T-helper 1 cell (primary cell): ENCODE measurements at places on chromosomes 3 and 15.

DNA sequence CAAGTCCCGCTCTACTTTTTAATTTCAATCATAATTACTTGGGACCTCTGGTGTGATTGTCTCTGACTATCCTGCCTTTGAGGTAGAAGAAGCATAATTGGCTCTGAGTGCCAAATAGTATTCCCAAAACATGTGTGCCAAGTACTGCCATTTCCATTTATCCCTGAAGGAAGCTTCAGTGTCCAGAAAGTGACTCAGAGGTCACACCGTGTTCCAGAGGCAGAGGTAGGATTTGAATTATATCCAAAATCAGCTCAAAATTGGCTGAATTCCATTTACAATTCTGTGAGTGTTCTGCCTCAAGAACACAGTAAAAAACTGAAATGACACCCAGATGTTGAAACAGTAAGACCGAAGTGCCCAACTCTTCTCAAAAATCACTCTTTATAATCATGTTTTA is 255.3 kb downstream of the RSL24D1 start:
- DNase-seq: no peak

- no peak for DNase-seq
These were observed 27.5 kb downstream of the TRIM69 start for GRCh38 chr15:44763848-44764247.

GRCh38 chr3:44016818-44017217 is 224.9 kb upstream of the TOPAZ1 start:
- no peak for DNase-seq

DNA sequence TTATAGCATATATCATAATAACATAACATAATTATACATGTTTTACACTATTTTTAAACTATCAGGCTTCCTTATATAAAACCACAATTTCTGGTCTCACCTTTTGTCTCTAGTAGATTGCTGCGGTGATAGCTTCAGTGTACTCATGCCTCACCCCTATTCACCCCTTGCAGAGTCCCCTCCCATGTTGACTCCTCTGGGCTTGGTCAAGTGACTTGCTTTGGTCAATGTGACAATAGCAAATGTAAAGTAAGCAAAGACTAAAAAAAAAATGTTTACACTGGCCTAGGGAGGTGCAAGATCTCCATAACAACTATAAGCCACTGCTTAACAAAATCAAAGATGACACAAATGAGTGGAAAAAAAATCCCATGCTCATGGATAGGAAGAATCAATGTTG is 537.5 kb downstream of the ROBO1 start:
- no peak for DNase-seq

GRCh38 chr3:104632521-104632920 is 734.2 kb upstream of the ALCAM start:
- no peak for DNase-seq

GRCh38 chr15:100229181-100230163 is 112.3 kb downstream of the ADAMTS17 start:
- DNase-seq: no peak

- no peak for DNase-seq
These were observed 66.8 kb upstream of the BCHE start for GRCh38 chr3:165903885-165904630.

DNA sequence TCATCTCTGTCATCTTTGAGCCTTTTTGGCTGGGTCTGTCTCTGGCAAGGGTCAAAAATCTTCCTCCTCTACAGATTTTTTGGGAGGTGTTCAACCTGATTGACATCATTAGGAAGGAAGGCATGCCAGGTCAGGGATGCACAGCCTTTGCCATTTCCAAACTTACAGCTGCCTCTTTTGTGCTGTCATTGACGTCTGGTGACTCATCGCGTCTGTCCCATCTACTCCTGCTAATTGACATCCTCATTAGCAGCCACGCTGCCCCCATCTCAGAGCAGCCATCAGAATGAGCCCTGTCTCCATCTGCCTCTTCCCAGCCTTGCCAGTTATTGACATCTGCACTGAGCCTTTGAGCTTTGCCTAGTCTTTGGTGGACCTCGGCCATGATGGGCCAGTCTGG is 53.0 kb downstream of the PDIA5 start:
- no peak for DNase-seq

DNA sequence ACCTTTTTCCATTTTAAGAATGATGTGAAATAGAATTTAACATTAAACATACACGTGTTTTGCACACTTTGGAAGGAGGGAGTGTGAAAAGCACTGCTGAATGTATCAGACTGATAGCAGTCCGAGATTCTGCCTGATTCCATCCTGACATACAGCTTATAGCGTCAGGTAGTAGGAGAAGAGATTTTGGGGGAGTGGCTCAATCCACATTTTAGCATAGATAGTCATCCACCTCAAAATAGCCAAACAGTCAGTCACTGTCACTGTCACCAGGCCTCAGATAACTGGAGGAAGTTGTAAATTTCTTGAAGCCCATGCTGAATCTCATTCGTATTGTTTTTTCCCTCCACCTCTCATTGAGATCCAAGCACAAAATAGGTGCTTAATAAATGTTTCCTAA is 35.4 kb upstream of the ARHGEF26 start:
- no peak for DNase-seq

GRCh38 chr3:141044695-141045641 is 6.2 kb upstream of the SPSB4 start:
- no peak for DNase-seq

GRCh38 chr15:78070049-78070700 is 7.3 kb downstream of the TBC1D2B start:
- DNase-seq: no peak

DNA sequence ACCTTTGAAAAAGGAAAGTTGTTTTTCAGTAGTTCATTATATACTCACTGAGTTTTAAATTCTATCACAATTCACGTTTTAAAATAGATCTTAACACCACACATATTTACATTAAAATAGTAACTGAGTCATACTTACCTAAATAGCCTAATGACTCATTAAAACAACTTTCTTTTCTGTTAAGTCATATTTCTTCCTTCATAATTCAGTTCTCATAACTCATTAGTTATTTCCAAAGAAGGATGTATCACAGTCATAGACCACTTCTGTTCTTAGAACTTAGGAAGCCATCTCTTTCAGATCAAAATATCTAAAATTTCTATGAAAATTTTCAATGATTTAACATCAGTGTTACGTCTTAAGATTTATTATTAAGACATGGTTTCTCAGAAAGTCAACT is 885.9 kb downstream of the FHIT start:
- peak; percentile 18 for DNase-seq

- no peak for DNase-seq
These were observed 30.0 kb upstream of the PHLDB2 start for GRCh38 chr3:111829023-111829422.

DNA sequence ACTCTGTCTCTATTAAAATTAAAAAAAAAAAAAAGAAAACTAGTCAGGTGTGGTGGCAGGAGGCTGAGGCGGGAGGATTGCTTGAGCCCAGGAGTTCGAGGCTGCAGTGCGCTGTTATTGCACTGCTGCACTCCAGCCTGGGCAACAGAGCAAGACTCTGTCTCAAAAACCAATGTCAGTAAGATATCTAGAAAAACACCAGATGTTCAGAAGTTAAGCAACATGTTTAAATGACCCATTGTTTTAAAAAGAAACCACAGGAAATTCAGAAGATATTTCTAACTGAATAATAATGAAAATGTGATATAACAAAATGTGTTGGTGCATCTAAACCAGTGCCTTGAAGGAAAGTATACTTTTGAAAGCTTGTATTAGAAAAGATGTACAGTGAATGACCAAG is 203.4 kb upstream of the CGNL1 start:
- no peak for DNase-seq

GRCh38 chr15:75161917-75162414 is 39.7 kb upstream of the C15orf39 start:
- DNase-seq: no peak

DNA sequence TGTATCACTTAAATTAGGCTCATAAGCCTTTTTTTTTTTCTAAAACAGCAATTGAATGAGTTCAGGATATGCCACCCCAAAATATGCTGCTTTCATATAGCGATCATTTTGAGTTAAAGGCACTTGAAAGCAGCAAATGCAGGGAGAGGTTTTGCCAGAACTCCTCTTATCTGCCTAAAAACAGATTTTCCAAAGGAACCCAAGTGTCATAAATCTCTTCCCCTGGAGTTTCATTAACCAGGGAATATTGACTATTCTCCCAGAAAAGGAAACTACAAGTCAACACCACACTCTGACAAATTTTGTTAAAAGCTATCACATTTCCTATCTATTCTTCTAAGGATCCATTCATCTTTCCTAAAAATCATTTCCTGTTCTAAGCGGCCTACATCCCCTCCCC is 11.3 kb downstream of the DNAAF4 start:
- no peak for DNase-seq

GRCh38 chr3:9373465-9373864 is 10.6 kb downstream of the THUMPD3 start:
- no peak for DNase-seq

DNA sequence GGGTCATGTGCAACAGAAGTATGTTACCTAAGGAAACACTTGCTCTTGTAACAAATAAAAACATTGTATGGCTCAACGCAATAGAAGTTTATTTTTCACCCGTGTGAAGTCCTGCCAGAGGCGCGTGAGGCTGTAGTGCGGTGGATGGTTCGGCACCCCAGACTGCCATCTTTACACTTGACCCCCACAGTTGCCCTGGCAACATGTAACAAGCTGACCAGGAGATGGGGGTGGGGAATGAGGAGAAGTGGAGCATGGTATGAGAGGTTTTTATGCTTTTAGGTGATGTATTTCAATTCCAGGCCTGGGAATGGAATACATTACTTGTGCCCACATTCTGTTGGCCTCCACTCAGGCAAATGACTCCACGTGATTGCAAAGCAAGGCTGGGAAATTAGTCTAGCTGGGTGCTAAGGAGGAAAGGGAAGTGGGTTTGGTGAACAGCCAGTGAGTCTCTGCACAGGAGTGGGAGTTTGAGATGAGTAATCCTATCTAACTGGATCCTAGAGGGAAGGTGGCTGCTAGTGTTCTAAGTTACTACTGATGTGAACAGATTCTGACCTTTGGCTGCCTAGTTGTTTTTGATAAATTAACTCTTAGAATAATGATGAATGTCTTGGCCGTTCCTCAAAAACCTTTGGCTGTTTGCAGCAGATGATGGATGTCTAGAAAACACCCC is 33.8 kb upstream of the GREM1 start:
- DNase-seq: no peak

DNA sequence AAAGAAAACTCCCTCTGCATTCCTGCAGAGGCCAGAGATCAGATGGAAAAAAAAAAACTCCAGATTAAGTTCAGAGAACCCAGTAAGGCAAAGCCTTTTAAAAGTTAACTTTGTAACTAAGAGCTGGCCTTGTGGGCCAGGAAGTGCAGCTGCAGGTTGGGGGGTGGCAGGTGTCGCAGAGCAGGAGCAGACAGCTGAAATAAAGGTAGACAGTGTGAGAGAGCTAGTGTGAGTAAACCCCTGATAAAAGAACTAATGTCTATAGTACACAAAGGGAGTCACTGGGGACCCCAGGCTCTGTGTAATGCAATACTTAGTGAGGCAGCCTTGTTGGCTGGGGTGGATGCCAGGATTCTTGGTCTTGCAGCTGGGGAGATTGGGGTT is 42.1 kb downstream of the PPCDC start:
- DNase-seq: no peak

DNA sequence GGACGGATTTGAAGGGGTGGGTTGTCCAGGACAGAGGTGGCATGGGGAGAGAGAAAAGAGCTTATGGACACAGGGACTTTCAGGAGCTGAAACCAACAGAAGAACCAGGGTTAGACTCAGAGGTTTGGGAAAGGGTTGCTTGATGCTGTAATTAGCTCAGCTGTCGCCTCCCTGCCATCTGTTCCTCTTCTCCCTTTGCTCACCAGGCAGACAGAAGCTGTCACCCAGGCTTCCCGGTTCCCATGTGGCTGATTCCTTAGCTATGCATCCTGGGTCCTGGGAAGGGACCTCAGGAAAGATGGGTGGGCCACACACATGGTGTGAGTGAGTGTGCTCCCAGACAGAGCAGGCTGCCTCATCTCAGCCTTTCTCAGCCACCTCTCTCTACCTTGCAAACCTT is 14.1 kb downstream of the PTPN23 start:
- DNase-seq: no peak

DNA sequence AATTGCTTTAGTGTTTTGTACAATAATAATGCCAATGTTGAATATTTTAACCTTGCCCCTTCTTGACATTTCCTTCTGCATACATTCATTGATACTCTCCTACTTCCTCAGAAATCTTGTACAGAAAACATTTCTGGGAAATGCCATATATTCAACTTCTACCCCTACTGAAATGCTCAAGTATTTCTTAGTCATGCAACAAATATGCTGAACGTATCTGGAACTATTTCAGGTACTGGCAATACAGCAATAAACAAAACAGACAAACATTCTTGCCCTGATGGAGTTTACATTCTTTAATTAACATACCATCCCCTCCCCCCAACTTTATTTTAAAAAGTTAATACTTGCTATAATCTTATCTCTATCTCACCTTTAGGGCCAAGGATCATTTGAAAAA is 147.2 kb downstream of the STAG1 start:
- DNase-seq: no peak

DNA sequence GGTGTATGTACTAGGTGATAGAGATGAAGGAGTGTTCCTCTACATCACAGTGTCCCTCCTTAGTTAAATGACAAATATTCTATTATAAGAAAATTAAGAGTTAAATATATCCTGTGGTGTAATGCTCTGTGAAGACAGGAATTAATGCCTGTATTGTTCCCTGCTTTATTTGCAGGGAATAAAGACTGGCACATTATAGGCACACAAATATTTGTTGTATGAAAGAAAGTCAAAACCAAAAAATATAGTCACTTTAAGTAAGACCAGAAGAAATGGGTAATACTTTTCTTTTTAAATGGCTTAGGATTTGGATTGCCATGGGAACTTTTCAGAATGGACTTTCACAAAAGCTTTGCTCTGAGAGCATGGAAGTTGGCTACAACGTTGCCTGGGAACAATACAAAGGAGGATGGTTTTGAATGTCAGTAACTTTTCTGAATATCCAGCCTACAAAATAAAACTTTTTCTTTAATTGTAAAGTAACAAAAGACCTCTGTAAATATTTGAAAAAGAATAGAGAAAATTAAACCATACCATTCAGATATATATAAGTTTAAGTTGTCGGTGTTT is 158.0 kb upstream of the P2RY1 start:
- no peak for DNase-seq

GRCh38 chr3:156143136-156143535 is 22.8 kb downstream of the KCNAB1 start:
- DNase-seq: no peak

- peak; percentile 23 for DNase-seq
These were observed 138.8 kb downstream of the BBX start for GRCh38 chr3:107661447-107662123.

DNA sequence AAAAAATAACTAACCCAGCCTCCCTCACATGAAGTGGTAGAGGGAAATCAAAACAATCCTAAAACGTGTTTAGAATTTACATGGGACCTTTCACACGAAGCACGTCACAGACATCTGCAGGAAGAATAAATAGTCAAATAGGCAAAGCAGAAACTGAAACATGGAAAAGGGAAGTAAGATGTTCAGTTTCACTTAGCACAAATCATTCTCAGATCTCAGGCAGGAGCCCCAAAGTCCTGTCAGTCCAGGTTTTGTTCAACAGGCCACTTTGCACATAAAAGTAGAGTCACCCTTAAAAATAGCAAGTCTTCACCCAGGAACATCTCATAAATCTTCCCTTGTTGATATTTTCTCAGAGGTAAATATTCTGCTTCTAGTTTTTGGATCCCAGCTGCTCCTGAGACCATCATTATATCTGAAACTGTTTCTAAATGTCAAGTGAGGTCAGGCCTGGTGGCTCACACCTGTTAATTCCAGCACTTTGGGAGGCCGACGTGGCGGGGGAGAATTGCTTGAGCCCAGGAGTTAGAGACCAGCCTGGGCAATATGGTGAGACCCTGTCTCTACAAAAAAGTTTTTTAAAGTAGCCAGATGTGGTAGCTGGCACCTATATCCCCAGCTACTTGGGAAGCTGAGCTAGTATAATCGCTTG is 1.9 kb downstream of the RUBCN start:
- DNase-seq: no peak
